ENCODE measurements at places on chromosomes 7 and 10.

DNA sequence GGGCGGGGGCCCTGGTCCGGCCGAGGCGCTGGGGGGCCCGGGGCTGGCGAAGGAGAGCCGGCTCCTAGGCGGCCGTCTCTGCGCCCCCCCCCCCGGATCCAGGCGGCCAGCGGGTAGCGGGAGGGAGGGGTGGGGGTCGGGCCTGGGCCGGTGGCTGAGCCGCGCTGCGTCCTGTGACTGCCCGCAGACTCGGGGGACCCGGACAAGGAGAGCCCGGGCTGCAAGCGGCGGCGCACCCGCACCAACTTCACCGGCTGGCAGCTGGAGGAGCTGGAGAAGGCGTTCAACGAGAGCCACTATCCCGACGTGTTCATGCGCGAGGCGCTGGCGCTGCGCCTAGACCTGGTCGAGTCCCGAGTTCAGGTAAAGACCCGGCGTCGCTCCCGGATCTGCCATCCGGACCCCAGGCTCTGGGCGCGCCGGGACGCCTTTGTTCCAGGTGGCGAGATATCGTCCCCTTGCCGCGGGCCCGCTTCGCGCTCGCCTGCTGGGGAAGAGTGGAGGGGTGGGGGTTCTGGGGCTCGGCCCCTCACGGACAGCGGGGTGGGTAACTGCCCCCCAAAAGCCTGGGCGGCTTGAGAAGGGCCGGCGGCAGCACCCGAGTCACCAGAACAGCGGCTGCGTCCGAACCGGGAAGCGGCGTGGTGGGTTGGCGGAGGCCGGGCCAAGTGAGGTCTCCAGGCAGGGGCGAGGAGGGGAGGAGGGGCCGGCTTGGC lies 819 bp downstream of the UNCX start:
- DNase-seq: no peak

- DNase-seq: no peak
Measured at GRCh38 chr10:127989481-127990012, 82.6 kb downstream of the PTPRE start.

- no peak for DNase-seq
Measured at GRCh38 chr10:34628174-34628796, 186.8 kb downstream of the PARD3 start.

- peak; percentile 25 for DNase-seq
Measured at GRCh38 chr7:17194656-17195055, 103.8 kb upstream of the AHR start.

GRCh38 chr7:73972614-73973013 lies 55.4 kb upstream of the ELN start:
- DNase-seq: no peak

DNA sequence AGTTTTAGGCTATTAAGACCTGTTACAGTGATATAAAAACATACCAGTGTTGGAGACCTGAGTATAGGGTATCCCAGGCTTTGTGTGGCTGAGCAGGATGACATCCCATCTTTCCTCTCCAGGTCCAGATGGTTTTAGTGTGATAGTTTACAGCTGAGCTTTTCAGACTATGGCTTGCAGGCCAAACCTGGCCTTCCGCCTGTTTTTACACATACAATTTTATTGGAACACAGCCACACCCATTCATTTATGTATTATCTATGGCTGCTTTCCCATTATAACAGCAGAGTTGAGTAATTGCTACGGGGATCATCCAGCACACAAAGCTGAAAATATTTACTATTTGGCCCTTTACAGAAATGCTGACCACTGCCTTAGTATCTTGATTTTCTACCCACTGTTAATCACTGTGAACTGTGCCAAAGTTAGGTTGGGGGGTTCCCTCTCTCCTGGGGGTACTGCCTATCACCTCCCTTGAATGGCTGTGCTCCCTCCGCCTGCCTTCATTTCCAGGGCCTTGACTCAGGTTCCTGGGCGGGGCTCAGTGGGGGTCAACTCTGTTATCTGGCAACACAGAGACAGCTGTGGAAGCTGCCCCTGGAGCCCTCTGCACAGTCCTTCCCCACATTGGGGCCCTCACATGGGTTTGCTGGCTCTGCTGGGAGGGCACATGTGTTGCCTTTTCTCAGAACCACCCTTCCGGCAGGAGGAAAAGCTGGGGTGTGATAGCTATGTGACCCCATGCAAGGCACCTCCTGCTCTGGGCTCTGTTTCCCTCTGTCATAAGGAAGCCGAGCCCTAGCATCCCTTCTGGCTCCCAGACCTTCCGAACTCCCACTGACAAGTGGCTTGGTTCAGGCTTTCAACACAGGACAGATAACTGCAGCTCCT lies 40.3 kb upstream of the SH2D4B start:
- DNase-seq: peak; percentile 18

- DNase-seq: no peak
Measured at GRCh38 chr10:132701846-132702190, 84.1 kb downstream of the NKX6-2 start.

DNA sequence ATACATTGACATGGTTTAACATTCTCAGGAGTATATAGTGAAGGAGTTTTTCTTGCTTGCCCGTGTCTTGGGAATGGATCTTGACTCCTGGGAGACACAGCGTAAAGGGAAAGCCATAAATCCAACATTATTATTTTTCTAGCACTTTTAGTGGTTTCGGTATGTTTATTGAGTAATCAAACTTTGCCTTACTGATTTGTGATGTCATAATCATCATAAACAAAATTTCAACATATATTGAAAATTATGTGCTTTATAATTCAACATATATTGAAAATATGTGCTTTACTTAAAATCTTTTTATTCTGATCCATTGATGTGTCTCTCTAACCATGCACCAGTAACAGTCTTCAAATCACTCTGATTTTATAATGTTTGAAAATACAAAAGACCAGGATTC lies 20.2 kb upstream of the OR2A5 start:
- no peak for DNase-seq

GRCh38 chr7:69208848-69209247 lies 389.4 kb upstream of the AUTS2 start:
- DNase-seq: peak; percentile 30

GRCh38 chr10:95693071-95693667 lies 558 bp downstream of the TCTN3 start:
- no peak for DNase-seq

GRCh38 chr7:103687272-103687671 lies 241.3 kb upstream of the SLC26A5 start:
- DNase-seq: no peak

- DNase-seq: no peak
Measured at GRCh38 chr10:10644676-10645385, 372.8 kb upstream of the CELF2 start.

- DNase-seq: no peak
Measured at GRCh38 chr7:40019558-40019957, 69.5 kb downstream of the CDK13 start.

- DNase-seq: no peak
Measured at GRCh38 chr10:12768156-12769100, 233.1 kb downstream of the CCDC3 start.

GRCh38 chr10:46301056-46301645 lies 14.4 kb downstream of the ANTXRL start:
- DNase-seq: no peak

GRCh38 chr10:79165070-79165778 lies 96.5 kb downstream of the ZMIZ1 start:
- no peak for DNase-seq

Data from inflammatory macrophage treated with lipopolysaccharide for 4 hours (primary cell).